Esophagus squamous epithelium (tissue), 5 donors: ENCODE measurements at places on chromosomes 16 and 17.

DNA sequence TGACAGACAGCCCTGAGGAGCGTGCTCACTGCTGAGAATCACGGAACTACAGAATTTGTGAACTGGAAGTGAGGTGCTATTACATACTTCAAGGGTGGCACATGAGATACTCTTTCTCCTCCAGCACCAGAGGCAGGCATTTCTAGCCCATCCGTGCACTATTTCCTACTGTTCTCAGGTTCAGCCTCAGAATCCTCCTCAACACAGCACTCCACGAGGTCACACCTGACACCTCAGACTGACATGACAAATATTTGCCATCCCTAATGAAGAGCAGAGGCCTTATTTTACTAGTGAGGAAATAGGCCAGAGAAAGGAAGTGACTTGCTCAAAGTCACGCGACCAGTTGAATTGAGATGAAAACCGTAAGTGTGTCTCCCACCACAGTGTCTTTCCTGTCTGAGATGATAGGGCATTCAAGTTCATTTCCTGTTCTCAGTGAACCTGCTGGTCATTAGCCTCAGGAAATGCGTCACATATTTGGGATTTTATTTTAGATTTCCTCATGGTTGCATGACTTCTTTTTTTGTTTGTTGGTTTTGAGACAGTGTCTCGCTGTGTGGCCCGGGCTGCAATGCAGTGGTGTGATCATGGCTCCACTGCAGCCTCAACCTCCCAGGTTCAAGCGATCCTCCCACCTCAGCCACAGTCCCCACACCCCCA, 23.6 kb downstream of the SEZ6 start:
- DNase-seq = no peak

- no peak for DNase-seq
Measured at GRCh38 chr17:66383333-66383732, 80.9 kb downstream of the PRKCA start.

DNA sequence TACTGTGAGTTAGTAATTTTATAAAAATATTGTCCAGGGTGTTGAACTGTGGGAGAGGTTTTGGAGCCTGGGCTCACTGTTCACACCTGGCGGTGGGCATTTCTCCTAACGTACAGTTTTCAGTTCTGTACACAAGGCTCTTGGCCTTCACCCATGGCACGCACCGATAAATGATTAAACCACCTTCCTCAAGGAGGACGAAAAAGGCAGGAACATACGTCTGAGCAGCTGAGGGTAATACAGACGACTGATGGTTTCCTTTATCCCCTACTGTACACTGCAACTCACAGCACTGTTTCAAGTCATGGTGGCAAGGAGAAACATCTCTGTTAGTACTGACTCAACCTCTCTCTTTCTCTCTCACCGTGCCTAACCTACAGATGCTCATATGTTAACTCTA, 1.4 kb upstream of the ST6GALNAC1 start:
- no peak for DNase-seq

- no peak for DNase-seq
Measured at GRCh38 chr16:88831838-88832237, 20.1 kb upstream of the APRT start.

DNA sequence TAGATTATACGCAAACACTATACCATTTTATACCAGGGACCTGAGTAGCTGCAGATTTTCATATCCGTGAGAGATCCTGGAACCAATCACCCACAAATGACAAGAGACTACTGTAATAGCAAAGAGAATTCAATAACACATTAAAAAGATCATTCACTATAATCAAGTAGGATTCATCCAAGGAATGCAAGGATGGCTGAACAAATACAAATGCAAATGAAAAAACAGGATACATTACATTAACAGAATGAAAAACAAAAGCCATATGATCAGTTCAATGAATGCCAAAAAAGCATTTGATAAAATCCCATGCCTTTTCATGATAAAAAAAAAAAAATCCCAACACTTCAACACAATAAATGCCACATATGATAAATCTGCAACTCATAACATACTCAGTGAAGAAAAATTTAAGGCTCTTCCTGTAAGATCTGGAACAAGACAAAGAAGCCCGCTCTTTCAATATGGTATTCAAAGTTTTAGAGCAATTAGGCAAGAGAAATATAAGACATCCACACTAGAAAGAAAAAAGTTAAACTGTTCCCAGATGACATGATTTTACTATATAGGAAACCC, 29.0 kb downstream of the N4BP1 start:
- DNase-seq = no peak

DNA sequence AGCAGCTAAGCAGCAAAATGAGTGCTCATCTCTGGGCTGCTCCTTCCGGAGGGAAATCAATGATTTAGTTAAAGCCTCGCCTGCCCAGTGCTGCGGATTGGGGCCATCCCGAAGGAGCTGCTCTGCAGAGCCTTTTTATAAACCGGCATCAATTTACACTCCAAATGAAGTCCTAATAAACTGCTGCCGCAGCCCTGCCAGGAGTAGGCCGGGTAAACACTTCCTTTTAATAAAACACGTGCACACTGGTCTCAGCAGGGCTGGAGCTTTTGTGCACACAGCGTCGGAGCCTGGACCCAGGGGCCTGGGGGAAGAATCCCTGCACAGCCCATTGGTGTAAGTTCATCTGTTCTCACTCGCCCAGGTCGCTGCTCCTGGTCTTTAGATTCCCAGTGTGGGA, 79.6 kb upstream of the HS3ST2 start:
- no peak for DNase-seq

GRCh38 chr16:9909072-9909825, 273.0 kb downstream of the GRIN2A start:
- DNase-seq = no peak
